ENCODE measurements at places on chromosomes 16 and 17.

- DNase-seq: no peak
Measured at GRCh38 chr16:79250502-79251098, 349.9 kb downstream of the MAF start.

DNA sequence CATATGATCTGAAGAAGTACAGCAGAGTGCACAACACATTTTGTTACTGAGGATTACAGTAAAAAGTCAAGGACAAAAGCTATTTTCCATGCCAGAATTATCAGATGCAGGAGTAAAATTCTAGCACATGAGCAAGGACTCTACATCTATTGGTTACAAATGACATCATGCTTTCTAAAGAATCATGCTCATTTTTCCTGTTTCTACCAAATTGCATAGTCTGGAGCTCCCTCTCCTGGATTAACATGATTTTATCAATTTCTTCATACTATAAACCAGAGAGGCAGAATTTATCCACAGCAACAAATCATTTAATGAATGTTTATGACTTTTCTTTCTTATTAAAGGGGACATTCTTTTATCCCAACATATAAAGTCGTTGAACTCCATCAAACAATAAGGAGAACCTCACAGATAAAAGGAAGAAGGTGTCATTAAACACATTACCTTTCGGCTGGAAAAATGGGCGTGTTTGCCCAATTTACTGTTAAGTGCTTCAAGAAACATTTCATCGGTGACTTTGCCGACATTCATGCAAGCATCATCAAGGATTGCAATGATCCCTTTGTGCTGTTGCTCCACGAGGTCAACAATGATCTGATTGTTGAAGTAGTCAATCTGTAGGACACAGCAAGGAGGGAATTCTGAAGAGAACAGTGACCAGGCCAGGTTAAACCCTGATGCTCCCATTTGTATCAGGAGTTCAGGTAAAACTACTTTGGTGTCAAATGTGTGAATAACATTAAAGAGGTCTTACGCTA is 121.7 kb downstream of the MYO1D start:
- peak; percentile 51 for DNase-seq

- peak; percentile 97 for DNase-seq
Measured at GRCh38 chr16:86575754-86576557, 2.4 kb upstream of the FOXL1 start.

DNA sequence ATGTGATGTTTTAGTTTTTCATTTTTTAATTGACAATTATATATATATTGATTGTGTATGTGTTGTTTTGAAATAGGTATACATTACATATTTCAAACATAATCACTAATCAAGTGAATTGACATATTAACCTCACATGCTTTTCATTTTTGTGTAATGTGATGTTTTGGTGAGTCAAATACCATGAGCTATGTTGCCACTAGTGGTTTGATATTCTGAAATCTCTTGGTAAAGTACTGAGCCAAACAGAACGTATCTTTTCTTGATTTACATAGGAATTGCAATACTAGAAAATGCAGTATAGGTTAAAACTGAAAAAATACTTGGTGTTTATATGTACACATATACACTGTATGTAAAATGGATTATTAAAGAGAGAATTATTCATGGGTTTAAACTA is 65.2 kb upstream of the SIAH1 start:
- no peak for DNase-seq

- DNase-seq: peak; percentile 91
Measured at GRCh38 chr16:68642436-68643101, 2.5 kb upstream of the CDH3 start.

GRCh38 chr16:70253291-70254106 is 1.8 kb upstream of the EXOSC6 start:
- peak; percentile 67 for DNase-seq

GRCh38 chr16:30738984-30739951 is 9.0 kb upstream of the PHKG2 start:
- DNase-seq: no peak

DNA sequence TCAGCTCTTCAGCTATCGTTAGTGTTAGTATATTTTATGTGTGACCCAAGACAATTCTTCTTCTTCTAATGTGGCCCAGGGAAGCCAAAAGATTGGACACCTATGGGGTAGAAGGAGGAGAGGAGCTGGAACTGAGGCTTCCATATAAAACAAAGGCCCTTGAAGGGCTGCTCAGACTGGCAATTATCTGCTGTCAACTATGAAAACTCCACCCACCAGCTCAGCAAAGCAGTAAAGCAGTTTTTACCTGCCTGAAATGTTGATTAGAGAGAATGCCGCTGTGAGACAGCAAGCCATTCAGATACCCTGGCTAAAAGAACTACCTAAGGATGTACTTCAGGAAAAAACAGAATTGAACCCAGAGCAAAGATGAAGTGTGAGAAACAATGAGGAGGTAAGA is 45.9 kb upstream of the GNAO1 start:
- DNase-seq: no peak
